ENCODE measurements at places on chromosomes 16 and 17. TPM values are rescaled to one million over a fixed set of nuclear protein-coding genes. Genes with fewer than 3 reads are reported as not detected.

GRCh38 chr17:55420067-55420775 lies 1.4 kb downstream of the MMD start:
- DNase-seq, result no peak

- no peak for DNase-seq
Measured at GRCh38 chr17:60439501-60439900, 17.2 kb downstream of the CHCT1 start.

DNA sequence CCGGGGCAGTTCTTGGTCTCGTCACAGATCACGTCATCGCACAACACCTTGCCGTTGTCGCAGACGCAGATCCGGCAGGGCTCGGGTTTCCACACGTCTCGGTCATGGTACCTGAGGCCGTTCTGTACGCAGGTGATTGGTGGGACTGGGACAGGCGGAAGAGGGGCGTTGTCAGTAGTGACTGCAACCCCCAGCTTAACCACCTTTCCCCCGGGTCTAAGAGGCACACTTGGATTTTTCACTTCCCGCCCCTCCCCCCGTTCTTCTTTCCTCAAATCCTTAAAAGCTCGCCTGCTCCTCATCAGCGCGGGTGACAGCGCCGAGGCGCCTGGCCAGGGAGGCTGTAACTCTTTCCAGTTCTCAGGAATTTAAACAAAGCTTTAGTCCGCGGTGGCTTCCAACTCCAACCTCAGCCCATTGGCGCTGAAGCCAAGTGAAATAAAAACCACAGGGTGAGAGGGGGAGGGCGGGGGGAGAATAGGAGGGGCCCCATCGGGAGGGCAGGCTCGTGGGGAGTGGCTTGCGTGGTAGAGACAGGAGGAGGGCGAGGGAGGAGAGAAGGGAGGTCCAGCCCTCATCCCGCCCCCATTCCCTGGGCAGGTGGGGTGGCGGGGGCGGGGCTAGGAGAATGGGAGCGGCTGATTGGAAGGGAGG lies 1.5 kb downstream of the COL1A1 start:
- peak; percentile 92 for DNase-seq

DNA sequence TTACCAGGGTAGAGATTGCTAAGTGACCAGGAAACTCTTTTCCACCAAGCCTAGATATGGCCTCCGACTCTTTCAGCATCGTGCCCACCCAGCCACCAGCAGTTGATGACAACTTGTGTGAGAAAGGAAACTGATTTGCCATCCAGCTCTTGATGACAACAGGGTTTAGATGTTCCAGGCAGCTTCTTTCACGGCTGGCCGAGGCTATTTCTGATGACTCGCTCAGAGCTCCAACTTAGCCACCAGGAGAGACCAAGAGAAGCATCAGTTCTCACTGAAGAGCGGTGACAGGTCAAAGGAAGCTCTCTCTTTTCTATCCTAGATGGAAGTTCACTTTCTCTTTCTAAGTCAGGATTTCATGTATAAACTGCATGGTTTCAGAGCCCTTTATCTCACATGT lies 61.2 kb downstream of the MPHOSPH6 start:
- no peak for DNase-seq

YBX2 gene
- not detected for polyA plus RNA-seq

KRT12 gene
- polyA plus RNA-seq, result 0.57 TPM
